Lung microvascular endothelial cell (primary cell): ENCODE measurements at places on chromosomes 2 and 18.

GRCh38 chr2:158487419-158487818 is 30.7 kb downstream of the PKP4 start:
- DNase-seq, result peak; percentile 63

DNA sequence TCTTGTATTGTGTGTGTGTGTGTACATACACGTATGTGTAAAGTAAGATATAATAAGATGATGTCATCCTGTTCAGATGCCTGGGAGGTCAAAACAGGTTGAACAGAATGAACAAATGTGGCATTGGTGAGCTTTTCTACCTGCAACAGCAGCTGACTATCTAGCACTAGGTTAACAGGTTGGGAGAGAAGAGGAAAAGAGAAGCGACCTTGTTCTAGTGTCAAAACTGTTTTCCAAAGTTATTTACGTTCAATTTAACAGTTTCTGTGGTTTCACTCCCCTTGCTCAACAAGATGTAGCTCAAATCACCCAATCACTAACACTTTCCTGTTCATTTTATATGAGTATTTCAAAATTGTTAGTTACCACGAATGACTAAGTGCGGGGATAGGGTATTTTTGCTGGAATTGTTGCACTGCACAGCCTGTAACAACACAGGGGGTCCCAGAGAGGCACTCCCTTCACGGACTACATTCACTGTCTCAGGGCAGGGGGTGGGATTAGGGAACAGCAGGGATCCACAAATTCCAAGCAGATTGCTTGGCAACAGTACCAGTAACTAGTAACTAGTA is 67.5 kb upstream of the DTNB start:
- DNase-seq, result no peak

DNA sequence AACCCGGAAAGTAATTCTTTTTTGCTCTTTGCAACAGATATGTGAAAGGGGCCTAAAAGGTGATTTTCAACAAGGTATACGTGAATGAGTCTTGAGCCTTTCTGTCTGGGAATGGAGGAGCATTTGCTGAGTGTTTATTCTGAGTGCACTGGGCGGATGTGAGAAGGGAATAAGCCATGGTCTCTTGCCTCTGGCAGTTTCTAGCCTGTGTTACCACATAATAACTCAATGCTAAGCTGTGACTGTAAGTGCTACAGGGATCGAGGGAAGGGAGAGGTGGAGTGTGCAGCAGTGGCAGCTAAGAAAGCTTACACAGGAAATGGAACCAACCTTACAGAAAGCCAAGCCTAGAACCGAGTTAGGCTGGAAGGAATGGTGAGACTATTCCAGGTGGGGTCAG is 444.3 kb downstream of the SLC4A3 start:
- DNase-seq, result no peak

GRCh38 chr2:124884315-124884714 is 859.2 kb downstream of the CNTNAP5 start:
- DNase-seq, result no peak

GRCh38 chr18:48762836-48763718 is 187.7 kb downstream of the SMAD7 start:
- no peak for DNase-seq

DNA sequence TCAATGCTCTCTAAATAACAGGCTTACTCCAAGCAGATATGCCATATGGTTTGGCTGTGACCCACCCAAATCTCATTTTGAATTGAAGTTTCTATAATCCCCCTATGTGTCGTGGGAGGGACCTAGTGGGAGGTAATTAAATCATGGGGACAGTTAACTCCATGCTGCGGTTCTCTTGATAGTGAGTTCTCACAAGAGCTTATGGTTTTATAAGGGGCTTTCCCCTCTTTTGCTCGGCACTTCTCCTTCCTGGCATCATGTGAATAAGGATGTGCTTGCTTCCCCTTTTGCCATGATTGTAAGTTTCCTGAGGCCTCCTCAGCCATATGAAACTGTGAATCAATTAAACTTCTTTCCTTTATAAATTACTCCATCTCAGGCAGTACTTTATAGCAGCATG is 302.7 kb upstream of the ZC3H15 start:
- DNase-seq, result no peak

- peak; percentile 92 for DNase-seq
Observed at GRCh38 chr2:36549165-36549574, 48.8 kb downstream of the FEZ2 start.

DNA sequence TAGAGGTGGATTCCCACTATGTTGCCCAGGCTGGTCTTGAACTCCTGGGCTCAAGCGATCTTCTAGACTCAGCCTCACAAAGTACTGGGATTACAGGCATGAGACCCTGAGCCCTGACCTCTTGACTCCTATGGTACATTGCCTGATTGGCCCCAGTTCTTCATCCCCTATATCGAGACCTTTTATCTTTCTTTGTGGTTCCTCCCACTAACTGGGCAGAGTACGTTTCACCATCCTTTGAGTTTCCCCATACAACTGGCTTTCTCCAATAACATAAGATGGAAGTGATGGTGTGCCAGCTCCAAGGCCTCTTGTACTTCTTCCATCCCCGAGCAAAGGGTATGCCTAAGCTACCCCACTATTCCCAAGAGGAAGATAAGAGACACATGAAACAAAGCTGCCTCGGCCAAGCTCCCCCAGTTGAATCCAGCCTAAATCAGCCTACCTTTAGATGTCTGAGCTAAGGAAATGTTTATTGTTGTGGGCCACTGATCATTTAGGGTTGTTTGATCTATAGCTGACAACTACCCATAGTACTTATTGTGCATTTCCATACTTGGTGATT is 8.3 kb upstream of the TMEM247 start:
- no peak for DNase-seq

- DNase-seq, result no peak
Observed at GRCh38 chr18:6625481-6625880, 104.0 kb upstream of the ARHGAP28 start.

- DNase-seq, result no peak
Observed at GRCh38 chr2:38682008-38682575, 16.2 kb downstream of the GALM start.

DNA sequence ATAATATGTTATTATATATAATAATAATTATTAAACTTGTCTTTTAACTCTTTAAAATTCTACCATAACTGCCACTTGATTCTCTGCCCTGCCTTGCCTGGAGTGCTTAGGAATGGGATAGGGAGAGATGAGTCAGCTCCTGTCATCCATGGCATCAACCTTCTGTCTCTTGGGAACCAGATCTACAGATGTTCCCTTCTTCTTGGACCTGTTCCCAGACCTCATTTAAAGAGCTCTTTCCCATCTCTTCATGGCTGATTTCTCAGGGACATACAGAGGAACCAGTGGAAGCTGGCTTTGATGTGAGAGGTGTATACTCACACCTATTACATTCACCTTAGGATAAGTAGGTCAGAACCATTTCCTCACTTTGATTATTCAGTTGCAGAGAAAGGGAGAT is 155.3 kb upstream of the MYO3B start:
- no peak for DNase-seq

GRCh38 chr2:7338961-7339360 is 421.7 kb downstream of the RNF144A start:
- DNase-seq, result no peak
